ENCODE measurements at places on chromosomes 1 and 21. TPM values are rescaled to one million over a fixed set of nuclear protein-coding genes. Genes with fewer than 3 reads are reported as not detected.

KRTAP7-1 gene
- not detected for total RNA-seq

PRKAB2 gene
- total RNA-seq, result 29.5 TPM

LRRIQ3 gene
- 0.23 TPM for total RNA-seq

ARHGAP29 gene
- 44.0 TPM for total RNA-seq

SPATA46 gene
- not detected for total RNA-seq

APCS gene
- not detected for total RNA-seq

EXTL1 gene
- 4.3 TPM for total RNA-seq

TFF3 gene
- total RNA-seq, result not detected

KCNC4 gene
- total RNA-seq, result 2.7 TPM

- no peak for DNase-seq
Observed at GRCh38 chr1:110210604-110211495, 736 bp downstream of the KCNC4 start.

DNA sequence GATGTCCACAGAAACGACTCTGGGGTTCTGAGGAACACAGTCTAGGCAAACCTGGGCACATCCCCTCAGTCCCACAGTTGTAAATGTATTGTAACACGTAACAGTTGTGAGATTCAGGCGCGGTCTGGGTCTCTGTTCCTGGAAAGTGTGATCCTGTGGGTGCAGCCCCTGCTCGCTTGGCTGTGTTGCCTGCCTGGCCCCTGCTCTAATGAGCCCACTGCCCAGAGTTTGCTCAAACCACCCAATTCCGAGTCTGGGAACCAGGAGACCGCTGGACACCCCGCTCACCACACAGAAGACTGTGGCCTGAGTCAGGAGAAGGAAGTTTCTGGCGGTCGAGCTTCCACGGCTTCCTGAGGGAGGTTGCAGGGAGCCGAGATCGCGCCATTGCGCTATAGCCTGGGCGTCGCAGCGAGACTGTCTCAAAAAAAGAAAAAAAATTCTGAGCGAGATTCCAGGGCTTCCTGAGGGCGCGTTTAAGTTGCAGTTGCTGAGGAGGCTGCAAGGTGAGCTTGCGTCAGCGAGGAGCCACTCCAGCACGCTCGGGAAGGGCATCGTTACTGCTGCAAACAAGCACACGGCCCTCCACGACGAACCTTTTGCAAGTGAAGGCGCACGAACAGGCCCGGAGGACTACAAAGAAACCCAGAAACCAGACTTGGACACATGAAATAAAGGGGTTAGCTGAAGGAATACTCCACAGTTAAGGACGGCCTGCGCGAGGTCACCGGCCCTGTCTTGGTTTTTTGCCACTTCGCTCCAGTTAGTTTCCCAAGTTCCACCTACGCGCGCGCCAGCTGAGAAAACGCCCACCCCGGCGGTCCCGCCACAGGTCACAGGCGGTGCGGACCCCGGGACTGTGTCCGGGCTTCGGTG lies 1.1 kb downstream of the C21orf58 start:
- DNase-seq, result no peak

DNA sequence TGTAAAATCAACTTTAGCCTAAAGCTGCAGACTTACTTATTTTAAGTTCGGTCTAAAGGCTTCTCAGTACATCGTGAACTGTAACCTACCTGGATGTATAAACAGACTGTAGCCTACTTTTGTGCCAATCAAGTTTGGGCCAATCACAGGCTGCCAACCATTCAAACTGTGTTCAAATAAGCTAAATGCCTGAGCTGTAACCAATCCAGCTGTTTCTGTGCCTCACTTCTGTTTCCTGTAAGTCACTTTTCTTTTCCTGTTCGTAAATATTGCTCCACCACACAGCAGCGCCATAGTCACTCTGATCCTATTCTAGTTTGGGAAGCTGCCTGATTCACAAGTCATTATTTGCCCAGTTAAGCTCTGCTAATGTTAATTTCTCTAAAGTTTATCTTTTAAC lies 37.5 kb upstream of the SLAMF9 start:
- no peak for DNase-seq

- DNase-seq, result no peak
Observed at GRCh38 chr1:228935855-228936727, 200.8 kb downstream of the RHOU start.

GRCh38 chr1:176364236-176364905 lies 98.6 kb upstream of the PAPPA2 start:
- DNase-seq, result no peak

GRCh38 chr1:50978852-50979781 lies 9.1 kb downstream of the CDKN2C start:
- no peak for DNase-seq

DNA sequence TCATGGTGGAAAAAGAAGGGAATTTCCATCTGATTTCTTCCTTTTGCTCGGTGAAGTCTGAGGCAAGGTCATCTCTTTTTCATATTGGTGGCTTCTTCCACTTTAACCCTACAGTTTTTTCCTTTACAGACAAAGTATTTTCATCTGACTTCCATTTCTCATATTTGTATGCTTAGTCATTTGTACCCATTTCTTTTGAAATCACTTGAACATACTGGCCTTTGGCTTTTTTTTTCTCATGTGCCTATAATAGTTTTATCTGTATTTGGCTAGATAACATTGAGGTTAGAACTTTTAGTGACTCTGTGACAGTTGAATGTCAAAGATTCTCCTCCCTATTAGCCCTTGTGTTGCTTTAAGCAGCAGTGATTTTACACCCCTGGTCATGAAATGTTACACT lies 27.7 kb downstream of the IL12RB2 start:
- DNase-seq, result no peak

- DNase-seq, result no peak
Observed at GRCh38 chr1:221712198-221712684, 29.6 kb downstream of the DUSP10 start.

DNA sequence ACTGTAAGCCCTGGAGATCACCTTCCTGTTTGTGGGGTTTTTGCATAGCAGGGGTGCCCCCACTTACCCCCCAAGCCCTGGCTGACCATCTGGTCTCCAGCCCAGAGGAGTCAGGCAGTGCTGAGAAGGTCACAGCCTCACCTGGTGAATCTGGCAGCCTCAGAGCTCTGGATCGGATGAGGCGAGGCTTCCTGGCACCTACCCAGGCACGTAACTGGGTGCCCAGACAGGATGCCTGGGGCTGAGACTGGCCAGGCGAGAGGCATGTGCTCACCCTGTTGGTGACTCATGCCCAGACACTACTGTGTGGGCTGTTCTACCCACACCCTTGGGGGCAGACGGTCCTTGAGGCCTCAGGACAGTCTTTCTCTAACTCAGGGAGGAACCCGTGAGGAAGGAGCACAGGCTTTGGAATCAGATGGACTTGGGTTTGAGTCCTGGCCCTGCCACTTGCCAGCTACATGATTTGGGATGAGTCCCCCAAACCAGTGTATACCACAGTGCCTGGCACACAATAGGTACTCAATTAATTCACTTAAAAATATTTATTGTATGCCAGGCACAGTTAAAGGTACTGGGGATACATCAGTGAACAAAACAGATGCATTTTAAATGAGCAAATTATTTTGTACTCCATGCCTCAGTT lies 15.1 kb upstream of the PADI3 start:
- DNase-seq, result no peak

- peak; percentile 32 for DNase-seq
Observed at GRCh38 chr1:54842206-54842915, 41.2 kb upstream of the TTC22 start.

DNA sequence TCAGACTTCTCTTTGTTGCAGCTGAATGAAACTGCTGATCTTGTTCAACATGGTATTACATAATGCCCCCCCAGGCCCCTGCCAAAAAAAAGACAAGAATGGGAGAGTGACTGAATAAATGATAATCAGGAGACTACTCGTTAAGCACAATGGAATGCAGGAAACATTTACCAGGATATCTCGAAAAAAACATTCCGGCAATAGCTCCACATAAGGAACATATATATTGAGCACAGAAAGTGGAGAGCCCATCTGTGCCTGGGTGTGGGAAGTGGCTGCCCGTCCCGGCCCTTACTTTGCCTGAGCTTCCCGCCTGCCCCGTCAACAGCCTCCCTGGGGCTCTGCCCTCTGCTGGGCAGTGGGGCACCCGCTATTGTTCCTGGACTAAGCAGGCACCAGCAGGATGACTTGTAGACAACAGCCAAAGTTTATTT lies 13.3 kb downstream of the TRIM11 start:
- peak; percentile 70 for DNase-seq

- DNase-seq, result no peak
Observed at GRCh38 chr1:174671826-174672225, 224.1 kb downstream of the GPR52 start.

GRCh38 chr1:111222308-111223125 lies 5.0 kb upstream of the CHI3L2 start:
- no peak for DNase-seq

GRCh38 chr1:242770366-242770765 lies 245.9 kb upstream of the PLD5 start:
- DNase-seq, result no peak

DNA sequence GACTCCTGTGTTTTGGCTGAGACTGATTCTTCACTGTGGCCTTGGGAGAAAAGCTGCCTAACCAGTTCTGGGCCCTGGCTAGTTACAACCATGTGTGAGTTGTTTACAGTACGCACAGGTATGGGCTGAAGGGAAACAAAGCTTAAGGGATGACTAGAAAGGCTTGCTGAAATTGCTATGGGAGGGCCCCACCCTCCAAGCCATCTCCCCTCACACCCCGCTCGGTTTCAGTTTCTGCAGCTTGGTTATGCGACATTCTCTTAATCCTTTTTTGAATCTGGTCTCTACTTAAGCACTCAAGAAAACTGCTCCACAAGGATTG lies 43.1 kb downstream of the PBX1 start:
- no peak for DNase-seq
